ENCODE measurements at places on chromosomes 3 and 15.
A peak's percentile ranks its signal among the peaks of the same experiment; 100 is the strongest.

DNA sequence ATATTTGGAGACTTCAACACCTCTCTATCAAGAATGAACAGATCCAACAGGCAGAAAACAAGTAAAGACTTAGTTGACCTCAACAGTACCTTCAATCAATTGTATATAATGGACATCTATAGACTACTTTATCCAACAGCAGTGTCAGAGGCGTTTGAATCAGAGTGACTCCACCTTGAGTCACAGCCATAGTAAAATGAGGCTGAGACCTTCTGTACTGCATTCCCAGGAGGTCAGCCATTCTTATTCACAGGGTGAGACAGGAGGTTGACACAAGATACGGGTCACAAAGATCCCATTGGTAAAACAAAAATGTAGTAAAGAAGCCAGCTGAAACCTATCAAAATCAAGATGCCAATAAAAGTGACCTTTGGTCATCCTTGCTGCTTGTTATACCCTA, 299.8 kb downstream of the CNTN3 start:
- no peak for DNase-seq

DNA sequence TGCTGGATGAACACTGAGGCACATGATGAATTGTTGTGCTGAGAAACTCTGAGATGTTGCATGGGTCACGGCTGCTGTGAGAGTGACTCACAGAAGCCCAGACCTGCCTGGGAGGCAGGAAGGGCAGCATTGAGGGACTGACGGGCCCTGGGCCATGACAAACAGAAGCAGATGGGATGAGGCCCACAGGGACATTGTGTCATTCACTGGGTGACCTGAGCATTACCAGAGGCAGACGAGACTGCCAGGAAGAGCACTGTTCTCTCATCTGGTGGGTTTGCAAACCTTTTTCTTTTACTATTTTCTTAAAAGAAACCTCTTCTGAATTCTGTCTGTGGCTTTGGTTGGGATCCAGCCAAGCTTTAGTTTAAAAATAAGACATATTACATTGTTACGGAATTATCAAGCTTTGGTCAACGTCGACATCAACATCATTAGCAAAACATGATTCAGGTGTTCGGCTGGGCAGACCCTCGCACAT, 67.8 kb downstream of the BDH1 start:
- DNase-seq: peak; percentile 85

- DNase-seq: no peak
Measured at GRCh38 chr3:56025326-56025725, 442.9 kb downstream of the ERC2 start.

DNA sequence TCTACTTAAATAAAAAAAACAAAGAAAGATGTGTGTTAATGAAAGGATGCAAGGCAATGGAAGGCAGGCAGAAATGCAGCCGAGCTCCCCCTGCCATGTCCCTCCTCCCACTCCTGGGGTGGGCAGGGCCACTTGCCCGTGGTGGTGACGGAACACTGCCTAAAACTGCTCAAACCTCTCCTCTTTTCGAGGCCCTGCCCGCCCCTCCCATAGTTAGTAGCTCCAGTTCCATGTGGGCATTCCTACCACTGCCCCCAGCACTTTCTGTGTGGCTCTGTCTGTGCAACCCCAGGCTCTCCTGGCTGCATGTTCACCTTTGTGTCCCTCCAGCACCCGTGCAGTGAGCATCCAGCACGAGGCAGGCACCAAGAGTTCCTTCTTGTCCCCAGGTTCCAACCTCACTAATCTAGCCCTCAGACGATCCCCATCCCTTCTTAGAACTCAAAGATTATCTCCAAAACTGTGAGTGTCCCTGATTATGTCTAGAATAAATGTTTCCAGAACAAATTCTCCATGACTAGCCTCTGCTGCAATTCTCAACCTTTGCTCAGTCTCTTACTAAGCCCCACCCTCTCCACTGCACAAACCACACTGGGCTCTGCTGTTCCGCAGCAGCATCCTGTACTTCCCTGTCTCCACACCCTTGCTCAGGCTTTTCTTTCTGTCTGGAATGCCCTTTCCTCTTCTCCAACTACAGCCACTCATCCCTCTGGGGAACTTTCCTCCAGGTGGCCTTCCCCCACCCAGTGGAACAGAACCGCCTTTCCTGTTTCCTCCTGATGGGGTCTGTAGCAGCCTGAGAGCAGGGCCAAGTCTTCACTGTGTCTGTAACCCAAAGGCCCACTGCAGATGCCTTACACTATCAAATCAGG, 32.6 kb upstream of the SPTBN5 start:
- no peak for DNase-seq

GRCh38 chr15:63389902-63390670, 8.4 kb upstream of the CA12 start:
- no peak for DNase-seq

- DNase-seq: no peak
Measured at GRCh38 chr3:17432236-17432635, 310.2 kb downstream of the TBC1D5 start.

DNA sequence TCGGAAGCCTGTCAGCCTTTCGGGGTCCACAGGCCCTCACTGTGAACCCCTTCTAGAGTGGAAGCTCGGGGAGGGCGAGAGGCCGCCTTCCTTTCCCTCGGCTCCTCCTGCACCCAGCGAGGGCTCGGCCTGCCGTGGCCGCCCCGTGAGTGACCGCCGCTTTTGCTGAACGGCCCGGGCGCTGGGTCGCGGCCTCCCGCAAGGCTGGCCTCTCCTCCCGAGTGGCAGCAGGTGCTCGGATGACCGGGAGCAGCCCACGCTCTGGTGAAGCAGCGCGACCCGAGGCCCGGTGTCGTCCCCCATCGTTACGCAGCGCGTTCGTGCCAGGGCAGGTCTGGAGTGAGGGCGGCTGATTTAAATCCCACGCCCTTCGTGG, 53.8 kb downstream of the LRRK1 start:
- DNase-seq: no peak

DNA sequence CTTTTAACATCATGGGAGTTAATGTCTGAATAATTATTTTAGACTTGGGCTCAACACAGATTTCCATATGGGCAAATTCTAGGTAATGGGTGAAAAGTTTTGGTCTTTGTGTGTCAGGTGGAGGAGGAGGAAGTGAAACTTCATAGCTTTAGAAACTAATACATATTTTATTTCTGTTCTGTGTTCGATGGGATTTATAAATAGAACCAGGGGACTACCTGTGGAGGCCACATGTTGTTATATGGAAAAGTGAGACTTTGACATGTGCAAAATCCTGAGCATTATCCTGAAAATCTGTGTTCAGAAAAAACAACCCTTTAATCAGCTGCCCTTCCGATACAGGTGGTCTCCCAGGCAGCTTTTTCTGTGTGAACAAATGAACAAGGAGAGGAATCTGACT, 209.5 kb downstream of the SOX2 start:
- no peak for DNase-seq

DNA sequence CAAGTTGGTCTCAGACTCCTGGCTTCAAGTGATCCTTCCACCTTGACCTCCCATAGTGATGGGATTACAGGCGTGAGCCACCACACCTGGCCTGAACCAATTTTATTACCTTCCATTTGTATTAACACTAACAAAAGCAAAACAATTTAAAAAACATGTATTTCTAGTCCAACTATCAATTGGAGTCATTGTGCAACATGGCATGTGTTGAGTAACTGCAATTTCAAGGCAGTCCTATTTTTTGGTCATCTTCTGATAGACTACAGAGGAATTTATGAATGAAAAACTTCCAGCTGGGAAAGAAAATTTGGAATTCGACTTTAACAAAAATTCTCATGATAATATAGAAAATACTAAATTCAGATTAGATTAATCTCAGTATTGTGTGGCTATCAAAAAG, 16.8 kb downstream of the SPTSSB start:
- DNase-seq: no peak

GRCh38 chr3:148208975-148209374, 488.7 kb upstream of the AGTR1 start:
- no peak for DNase-seq

- no peak for DNase-seq
Measured at GRCh38 chr15:59289574-59289973, 82.9 kb downstream of the LDHAL6B start.

- DNase-seq: no peak
Measured at GRCh38 chr3:128279601-128279880, 126.3 kb downstream of the EEFSEC start.

GRCh38 chr3:110664148-110664547, 407.5 kb upstream of the NECTIN3 start:
- DNase-seq: no peak

GRCh38 chr3:63295356-63295755, 17.2 kb downstream of the SYNPR start:
- no peak for DNase-seq

GRCh38 chr3:173128633-173129032, 12.4 kb downstream of the SPATA16 start:
- no peak for DNase-seq

GRCh38 chr15:35436422-35436821, 109.5 kb downstream of the DPH6 start:
- DNase-seq: no peak

DNA sequence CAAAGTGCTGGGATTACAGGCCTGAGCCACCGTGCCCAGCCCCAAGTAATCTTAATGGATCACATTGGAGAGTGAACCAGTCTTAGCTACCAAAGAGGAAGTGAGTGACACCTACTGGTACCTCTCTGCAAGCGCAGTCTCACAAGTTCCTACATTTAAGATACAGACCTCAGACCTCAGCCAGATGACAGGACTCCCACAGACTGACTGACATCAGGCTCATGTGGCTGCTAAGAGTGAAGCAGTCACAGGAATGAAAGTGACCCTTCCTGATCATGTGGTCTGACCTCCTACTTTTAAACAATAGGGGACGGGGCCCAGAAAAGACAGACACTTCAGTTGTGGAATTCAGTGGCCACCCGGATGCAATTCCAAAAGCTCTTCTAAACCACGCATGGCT, 36.3 kb upstream of the GNB5 start:
- DNase-seq: peak; percentile 39

GRCh38 chr15:60423537-60423936, 25.8 kb upstream of the ANXA2 start:
- DNase-seq: no peak

DNA sequence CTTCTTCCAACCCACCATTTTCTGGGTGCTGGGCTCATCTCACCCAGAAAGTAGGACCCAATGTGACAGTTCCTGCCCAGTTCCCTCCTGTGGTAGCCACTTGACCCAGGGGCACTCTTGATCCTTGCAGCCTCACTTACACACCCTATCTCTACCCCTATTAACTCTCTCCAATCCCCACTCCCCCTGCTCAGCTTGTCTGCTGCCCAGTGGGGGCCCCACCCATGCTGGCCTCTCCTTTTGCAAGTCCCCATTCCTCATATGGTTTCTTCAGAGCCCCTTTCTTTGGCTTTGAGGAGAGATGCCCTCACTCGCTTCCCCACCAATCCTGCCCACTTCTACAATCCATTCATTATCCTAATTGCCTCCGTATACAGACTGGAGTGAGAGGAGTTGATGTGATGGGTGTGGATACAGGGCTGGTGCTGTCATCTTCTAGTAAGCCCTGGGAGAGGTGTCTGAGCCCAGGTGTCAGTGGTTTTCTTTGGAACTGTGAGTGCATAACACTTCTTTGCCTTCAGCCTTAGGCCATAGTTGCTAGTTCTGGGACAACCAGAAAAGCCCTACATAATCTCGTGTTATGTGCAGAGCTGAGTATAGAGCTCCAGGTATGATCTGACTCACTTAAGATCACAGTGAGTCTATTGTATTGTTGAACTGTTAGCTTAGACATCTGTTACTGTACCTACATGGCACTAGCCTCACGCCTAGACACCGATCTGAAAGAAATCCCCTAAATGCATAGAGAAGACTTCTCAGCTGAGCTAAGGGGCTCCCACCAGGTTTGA, 4.8 kb upstream of the CCR5 start:
- DNase-seq: no peak

DNA sequence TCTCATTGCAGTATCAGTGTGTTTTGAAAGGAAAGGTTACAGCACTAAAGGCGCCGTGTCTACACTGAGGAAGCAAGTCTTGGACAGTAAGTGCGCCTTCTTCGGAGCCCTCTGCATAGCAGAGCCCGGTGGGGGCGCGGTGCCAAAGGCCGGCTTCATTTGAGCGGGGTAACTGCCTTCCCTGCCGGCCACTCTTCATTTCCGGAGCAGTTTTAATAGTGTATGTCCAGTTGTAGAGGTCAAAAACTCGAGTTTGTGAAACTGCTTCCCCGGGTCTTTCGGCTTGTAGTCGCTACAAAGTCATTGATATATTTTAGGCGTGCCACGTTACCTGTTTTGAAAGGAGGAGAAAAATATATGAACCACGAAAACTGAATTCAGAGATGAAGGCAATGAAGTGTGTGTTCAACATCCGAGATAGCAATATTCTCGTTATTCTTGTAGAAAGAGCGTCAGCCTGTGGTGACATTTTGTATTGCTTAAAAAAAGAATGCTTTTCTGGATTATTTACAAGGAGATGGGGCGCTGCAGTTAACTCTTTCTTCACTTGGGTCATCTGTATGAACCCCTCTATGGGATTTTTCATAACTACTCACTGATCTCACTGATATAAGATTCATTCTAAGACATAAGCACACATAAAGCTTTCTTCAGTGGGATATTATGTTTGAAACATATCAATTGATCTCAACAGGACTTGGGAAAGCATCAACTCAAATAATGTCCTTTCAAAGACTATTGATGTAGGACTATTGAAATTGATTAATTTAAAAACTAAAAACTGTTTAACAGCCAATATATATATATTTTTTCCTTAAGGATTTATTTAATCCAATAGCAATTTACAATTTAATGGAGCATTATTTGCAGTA, 3.0 kb downstream of the ALCAM start:
- no peak for DNase-seq

DNA sequence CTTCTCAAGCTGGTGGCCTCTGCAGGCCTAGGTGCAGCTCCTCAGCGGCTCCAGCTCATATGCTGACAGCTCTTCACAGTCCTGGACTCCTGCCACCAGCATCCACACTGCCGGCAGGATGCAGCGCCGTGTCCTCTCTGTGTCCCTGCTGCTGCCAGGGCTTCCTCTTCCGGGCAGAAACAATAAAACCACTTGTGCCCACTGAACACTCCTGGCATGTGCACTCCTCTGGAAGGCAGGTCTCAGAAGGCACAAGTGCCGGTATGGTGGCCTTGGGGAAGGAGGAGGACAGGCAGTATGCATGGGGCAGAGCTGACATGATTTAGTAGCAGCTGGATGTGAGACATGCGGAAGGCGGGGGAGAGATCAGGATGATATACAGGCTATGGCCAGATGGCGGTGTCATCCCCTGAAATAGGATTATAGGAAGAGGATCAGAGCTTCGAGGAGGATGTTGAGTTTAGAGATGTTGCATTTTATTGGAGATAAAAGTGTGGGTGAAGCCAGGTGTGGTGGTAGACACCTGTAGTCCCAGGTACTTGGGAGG, 7.5 kb upstream of the MAN2A2 start:
- DNase-seq: no peak

- no peak for DNase-seq
Measured at GRCh38 chr3:171320750-171321558, 139.3 kb downstream of the TNIK start.

DNA sequence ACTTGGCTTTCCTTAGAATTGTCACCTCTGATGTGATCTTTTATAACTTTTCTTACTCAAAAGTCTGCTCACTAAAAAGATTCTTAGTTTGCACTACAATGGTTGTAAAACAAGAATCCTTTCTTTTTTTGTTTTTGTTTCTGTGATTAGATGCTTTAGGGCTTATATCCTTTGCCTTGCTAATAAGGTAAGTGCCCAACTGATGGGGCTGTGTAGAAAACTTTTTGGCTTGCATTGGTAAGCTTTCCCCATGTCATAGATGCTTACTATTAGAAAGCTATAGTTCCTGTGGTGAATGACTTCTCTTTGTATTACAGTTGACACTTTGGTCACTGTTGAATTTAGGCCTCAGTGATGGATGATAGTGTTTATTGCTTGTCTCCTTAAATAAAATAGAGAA, 5.1 kb downstream of the ABHD5 start:
- DNase-seq: no peak

All from GM04503 (cell line).